ENCODE measurements at places on chromosomes 5 and 9.

GRCh38 chr5:137564398-137564961 is 65.4 kb upstream of the SPOCK1 start:
- DNase-seq = peak; percentile 3

- peak; percentile 37 for DNase-seq
These were observed 85.8 kb upstream of the TAS2R1 start for GRCh38 chr5:9715891-9716335.

DNA sequence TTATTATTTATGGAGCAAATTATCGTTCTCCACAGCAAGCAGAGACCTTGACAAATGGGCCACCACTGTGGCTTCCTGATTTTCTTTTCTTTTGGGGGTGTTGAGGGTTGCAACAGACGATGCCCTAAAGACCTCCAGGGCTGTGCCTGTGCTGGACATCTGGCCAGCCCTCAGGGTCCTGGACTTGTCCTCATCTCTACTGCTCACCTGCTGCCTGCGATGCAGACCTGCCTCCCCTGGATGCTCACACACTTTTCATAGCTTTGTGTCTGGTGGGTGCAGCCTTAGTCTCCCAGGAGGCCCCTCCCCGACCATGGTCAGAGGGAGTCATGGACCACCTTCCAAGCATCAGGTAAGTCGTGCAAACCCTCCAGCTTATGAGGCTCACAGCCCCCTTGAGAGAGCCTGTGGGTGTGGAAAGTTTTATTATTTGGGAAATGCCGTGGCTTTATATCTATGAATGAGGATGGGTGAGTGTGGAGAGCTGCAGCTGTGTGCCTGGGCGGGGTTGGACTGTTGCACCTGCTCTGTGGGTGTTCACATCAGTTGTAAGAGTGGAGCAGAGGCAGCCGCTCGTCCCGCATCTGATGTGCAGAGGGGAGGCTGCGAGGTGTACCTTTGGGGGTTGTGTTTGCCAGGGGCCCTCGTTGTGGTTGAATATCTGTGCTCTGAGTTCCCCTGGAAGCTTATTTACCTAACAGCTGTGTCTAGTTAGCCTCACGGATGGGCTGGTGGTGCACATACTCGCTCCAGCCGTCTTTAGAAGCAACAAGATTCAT is 126.3 kb upstream of the IRX4 start:
- DNase-seq = no peak

DNA sequence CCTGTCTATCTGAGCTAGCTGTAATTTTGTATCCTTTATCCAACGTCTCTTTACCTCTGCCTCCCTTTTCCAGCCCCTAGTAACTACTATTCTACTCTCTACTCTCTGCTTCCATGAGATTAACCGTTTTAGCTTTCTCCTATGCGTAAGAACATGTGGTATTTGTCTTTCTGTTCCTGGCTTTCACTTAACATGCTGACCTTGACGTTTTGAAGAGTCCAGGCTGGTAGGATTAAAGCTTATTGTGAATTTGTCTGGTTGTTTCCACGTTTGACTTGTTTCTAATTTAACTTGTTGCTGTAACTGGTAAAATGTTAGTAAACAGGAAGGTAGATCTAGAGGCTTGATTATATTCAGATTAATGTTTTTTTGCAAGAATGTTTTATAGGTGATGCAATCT is 385.3 kb downstream of the PSAT1 start:
- no peak for DNase-seq

DNA sequence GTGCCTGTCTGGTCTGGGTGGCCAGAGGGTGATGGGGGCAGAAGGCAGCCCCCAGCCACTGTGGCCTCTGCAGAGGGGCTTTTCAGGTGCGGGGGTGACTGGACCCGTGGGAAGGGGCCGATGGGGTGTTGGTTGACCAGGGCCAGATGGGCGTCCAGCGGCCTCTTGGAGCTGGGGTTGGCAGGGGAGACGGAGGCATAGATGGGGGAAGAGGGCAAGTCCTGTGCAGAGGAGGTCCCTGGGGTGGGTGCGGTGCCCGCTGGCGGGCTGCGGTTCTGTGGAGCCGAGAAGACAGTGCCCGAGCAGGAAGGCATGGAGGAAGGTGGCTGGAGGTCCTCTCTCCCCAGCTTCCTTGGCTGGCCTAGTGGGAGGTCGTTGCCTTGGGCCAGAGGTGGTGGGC is 18.7 kb upstream of the AKNA start:
- no peak for DNase-seq
